ENCODE measurements at places on chromosomes 3 and 15.

GRCh38 chr3:10550705-10551104 is 45.3 kb upstream of the ATP2B2 start:
- DNase-seq = no peak

- DNase-seq = no peak
Measured at GRCh38 chr15:89795996-89796395, 18.7 kb downstream of the ANPEP start.

GRCh38 chr3:52532838-52533622 is 627 bp downstream of the NT5DC2 start:
- DNase-seq = no peak

DNA sequence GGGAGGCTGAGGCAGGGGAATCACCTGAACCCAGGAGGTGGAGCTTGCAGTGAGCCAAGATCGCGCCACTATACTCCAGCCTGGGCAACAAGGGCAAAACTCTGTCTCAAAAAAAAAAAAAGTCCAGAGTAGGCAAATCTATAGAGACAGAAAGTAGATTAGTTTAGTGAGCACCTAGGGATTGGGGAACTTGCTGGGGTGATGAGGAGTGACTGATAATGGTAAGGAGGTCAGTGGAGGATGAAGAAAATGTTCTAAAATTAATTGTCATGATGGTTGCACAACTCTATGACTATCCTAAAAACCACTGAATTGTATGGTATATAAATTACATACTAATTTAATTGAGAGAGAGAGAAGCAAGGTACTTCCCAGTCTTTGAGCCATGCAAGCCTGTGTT is 27.8 kb upstream of the LYZL4 start:
- DNase-seq = no peak

GRCh38 chr3:16374047-16374934 is 109.3 kb downstream of the OXNAD1 start:
- no peak for DNase-seq

GRCh38 chr15:25728816-25729215 is 134.3 kb downstream of the ATP10A start:
- DNase-seq = no peak

GRCh38 chr3:148718982-148719862 is 21.5 kb downstream of the AGTR1 start:
- DNase-seq = no peak

DNA sequence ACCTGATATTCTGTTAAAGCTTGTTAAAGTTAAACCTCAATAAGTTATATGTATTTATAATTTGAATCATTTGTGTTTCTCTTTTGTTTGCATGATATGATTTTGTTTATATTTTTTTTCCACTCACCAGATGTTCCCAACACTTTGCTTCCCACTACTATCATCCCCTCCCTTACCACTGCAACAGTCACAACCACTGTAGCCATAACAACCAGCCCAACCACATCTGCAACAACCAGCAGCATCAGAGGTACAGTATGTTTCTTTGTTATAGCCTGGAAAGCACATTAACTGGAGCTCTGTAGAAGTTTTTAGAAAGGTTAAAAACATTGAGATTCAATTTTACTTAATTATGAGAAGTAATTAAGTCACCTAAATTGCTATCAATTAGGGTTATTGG is 1011.9 kb downstream of the VGLL3 start:
- no peak for DNase-seq

- DNase-seq = no peak
Measured at GRCh38 chr3:97264180-97264579, 449.8 kb downstream of the EPHA6 start.

GRCh38 chr3:110343945-110344344 is 727.7 kb upstream of the NECTIN3 start:
- no peak for DNase-seq

GRCh38 chr3:185916042-185916833 is 21.6 kb downstream of the TRA2B start:
- DNase-seq = no peak

- no peak for DNase-seq
Measured at GRCh38 chr15:49427372-49427771, 4.3 kb downstream of the FGF7 start.

- no peak for DNase-seq
Measured at GRCh38 chr3:76834657-76835056, 205.2 kb upstream of the ROBO2 start.

DNA sequence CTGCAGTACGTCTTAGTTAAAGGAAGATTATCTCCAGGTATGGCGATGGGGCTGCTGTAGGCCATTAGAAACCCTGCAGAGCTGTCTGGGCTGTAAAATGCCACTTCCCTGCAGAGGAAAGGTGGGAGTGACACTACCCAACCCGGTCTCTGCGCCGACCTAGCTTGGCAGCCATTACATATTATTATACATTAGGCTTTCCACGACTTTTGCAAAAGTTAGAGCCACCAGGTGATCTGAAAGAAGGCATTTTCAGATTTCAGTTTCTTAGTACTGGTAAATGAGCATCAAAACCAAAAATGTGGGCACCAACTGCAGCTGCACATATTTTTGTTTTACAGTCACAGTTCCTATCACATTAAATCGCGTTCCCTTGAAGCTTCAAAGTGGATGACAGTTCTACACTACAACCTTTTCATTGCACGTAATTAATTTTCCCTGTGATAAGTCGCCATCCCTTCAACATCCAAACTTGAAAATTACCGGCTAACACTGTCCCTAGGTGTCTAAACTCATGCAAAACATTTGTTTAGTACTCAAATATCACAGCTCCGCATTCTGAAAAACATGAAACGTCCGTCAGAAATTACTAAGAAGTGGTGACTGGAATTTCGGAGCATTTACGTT is 81.4 kb upstream of the CHD2 start:
- DNase-seq = no peak

DNA sequence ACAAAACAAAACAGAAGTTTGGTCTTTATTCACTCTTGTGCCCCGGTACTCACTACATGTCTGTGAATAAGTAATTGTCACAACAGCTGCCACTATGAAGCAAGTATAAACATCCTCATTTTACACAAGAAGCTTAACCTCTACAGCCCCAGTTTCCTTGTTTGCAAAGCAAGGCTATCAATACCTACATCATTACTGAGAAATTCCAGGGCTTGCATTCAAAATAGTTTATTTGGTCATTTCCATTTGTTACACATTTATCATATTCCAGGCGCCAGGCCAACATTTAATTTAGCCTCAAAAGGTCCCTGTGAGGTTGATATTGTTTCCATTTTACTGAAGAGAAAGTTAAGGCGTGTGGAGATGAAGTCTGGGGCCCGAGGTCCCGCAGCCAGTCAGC is 161.4 kb upstream of the LRTM1 start:
- DNase-seq = no peak

DNA sequence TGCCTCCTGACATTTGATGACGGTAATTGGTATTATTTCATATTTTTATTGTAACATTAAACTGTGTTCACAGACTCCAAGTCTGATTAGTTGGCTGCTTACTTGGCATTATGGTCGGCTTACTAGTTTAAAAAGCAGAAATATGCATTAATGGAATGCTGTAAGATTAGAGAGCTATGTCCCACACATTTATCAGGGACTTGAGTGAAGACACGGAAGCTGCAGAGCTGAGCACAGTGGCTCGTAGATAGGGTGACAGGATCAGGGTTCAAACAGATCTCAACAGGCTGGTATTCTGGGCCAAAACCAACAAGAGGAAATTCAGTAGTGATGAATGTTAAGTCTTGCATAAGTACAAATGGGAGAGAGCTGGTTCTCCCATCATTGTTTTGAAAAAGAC is 113.8 kb downstream of the ADAMTSL3 start:
- no peak for DNase-seq

DNA sequence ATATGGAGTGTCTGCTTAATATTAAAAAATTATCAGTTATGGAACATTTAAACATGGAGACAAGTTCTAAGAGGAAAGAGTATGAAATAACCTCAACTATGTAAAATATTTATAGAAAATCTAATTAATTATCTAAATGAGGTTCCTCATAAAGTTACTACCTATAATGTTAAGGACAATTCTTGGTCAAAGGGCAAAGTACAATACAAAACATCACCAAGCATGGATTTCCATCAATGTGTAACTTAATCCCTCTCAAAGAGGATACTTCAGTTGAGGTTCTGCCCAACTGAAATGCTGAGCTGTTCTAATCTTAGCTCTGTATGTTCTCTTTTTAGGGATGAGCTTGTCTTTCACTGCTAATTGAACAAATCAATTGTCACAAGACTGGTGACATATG is 56.0 kb upstream of the CHRM5 start:
- no peak for DNase-seq

DNA sequence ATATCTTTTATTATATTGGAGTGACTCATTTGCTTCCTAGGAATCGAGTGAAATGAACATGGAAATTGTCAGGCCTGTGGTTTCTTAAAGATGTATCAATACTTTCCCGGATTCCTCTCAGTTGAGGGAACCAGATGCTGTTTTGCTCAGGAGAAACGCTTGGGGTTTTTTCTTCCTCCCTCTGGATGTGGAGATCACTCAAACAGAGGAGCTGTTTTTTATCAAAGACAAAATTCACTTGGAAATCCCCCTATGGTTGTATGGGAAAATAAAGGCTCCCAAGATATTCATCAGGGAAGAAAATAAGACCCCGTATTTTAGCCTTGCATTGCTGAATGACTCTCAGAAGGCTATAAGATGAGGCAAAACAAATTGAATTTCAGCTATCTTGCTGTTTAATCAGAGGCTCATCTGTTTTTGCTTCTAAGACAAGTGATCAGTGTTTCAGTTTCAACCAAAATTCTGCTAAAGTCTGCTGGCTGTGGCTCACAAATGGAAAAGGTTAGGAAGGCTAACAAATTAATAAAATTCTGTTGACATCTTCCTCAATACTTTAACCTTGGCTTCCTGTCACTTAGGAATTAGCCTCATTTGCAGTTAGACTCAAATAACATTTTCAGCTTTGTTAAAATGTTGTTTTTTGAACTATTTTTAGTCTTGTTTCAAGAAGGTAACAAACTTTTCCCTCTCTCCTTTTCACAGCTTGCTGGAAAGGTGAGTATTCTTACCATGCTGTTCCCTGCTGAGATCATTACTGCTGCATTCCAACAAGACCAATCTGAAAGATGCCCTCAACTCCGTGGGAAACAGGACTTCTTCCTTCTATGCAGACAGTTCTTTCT is 83.6 kb downstream of the COL6A5 start:
- DNase-seq = no peak

DNA sequence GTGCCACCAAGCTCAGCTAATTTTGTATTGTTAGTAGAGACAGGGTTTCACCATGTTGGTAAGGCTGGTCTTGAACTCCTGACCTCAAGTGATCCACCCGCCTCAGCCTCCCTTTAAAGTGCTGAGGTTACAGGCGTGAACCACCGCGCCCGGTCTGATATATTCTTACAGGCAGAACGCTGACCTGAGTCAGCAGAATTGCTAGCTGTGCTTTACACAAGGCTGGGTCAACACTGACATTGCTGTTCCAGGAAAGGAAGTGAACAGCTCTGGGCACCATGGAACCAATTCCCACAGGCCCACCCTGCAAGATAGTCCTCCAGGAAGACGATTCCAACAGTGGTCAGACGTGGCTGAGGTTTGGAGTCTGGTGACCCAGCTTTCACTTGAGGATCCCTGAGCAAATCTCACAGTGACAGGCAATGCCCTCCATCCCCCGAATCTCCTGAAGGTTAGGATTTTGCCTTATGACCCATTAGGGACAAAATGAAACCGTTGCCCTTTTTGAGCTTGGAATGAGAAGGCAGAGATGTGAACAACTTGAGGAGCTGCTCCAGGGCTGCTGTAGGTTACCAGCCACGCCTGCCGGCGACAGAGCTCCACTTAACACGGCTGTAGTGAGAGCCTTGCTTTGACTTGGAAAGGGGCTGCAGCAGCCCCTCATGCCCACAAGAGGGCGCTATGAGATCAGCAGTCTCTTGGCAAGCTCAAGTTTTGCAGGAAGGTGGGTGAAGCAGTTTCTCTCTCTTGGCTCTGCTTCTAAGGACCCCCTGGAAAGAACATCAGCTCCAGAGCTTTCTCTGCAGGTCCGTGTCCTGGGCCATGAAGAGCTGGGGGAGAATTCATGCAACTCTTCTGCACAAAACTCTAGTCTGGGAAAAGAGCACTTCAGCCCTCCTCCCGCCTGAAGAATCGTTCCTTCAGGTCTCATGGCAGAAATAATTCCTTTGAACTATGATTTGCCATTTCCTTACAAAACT is 74.1 kb downstream of the SENP2 start:
- DNase-seq = peak; percentile 28
